Mesenteric fat pad (tissue), 1 donor: ENCODE measurements at places on chromosomes 12 and 14. TPM values are rescaled to one million over a fixed set of nuclear protein-coding genes. Genes with fewer than 3 reads are reported as not detected.

DNA sequence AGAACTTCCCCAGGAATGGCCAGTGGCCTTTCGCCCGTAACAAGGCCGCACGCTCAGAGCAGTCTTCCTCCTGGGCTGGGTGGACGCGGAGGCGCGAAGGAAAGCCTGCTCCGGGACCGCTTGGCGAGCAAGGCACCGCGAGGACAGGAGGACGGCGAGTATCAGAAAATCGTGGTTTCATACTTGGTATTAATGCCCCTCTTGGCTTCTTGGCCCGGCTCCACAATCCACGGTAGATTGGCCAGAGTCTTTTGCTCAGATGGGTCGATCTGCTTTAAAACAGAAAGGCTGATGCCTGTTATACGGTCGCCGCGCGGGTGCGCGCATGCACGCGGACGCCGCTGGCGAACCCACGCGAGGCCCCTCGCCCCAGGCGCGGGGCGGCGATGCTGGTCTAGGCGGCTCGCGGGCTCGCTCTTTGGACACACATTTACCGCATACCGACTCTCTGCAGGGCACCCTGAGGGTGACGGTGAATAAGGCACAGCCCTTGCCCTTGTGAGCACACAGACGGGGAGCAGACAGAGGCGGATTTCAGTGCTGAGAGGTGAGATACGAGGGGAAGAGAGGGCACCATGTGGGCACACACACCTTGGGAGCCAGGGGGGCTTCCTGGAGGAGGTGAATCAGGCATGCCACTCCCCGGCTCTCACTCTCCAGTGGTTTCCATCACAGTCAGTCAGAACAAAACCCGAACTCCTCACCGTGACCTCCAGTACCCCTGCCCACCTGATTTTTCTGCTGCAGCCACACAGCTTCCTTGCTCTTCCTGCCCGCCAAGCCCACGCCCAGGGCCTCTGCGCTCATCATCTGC, 100.7 kb downstream of the APAF1 start:
- DNase-seq: no peak

GRCh38 chr12:132396657-132397056, 67.3 kb upstream of the GALNT9 start:
- no peak for DNase-seq

SIX4 gene
- 1.9 TPM for total RNA-seq

GRCh38 chr12:54220092-54220557, 31.3 kb upstream of the SMUG1 start:
- DNase-seq: no peak

NOP9 gene
- total RNA-seq: 23.4 TPM

DNA sequence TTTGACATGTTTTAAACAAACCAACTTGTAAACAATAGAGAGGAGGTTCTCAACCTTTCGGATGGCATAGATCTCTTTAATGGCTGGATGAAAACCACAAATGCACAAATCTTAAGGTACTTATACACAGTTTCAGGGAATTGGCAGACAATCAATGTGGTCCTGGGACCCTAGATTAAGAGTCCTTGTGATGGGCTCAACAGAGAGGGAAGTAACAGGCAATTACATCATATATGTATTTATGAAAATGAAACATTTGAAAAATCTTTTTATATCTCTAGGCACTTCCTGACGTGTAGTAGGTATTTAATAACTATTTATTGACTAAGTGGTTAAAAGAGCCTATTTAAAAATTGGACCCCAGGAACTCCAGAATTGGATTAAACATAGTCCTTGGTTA, 897 bp downstream of the ACTR10 start:
- no peak for DNase-seq

PSMB11 gene
- total RNA-seq: not detected
